ENCODE measurements at places on chromosomes 3 and 15.

- DNase-seq: no peak
These were observed 283.0 kb upstream of the VEPH1 start for GRCh38 chr3:157786211-157786610.

- DNase-seq: no peak
These were observed 63.6 kb downstream of the OSTN start for GRCh38 chr3:191262650-191263049.

GRCh38 chr3:117074826-117075225, 365.2 kb downstream of the TUSC7 start:
- no peak for DNase-seq

GRCh38 chr3:161412123-161412522, 40.8 kb upstream of the SPTSSB start:
- no peak for DNase-seq

DNA sequence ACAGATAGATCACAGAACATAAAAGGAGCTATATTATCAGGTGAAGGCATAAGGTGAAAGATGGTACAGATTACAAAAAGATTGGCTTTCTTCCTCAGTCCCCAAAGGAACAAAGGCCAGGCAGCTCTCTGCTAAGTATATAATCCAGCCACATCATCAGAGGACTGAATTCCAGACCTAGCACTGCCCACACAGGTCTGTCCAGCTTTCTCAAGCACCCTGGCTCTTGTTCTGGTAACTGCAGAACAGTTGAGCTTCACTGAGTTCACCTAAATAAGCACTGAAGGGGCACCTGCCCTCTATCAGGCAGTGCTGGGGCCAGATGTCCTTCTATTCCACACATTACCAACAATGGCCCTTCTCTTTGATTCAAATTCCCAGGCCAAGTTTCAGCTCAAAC, 6.3 kb downstream of the DUOXA1 start:
- no peak for DNase-seq

DNA sequence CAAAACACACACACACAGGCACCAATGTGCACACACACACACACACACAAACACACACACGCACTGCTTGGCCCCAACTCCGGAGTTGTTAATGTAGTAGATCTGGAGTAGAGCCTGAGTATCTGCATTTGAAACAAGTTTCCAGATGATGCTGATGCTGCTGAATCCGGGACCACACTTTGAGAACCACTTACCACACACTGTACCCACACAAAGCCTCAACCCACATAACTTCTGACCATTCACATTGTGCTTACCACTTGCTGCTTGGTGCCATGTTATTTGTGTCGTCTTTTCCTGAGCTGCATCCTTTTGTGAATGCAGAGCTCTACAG, 36.9 kb downstream of the SETMAR start:
- DNase-seq: no peak

DNA sequence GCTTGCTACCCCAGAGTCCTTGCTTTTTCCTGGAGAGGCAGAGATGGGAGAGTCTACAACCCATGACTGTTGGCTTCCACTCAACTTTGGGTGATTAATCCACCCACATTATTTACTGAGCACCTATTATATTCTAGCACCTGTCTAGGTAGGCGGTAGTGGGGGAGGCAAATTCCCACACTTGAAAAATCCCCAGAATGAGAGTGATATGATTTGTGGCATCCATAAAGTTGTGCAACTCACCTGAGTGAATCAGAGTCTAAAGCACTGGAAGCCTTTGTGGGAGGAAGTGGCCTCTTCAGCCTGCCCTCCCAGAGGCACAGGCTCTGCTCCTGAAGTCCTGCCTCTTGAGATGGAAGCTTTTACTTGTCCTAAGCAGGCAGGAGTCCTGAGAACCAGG, 40.4 kb upstream of the CTNNB1 start:
- no peak for DNase-seq

DNA sequence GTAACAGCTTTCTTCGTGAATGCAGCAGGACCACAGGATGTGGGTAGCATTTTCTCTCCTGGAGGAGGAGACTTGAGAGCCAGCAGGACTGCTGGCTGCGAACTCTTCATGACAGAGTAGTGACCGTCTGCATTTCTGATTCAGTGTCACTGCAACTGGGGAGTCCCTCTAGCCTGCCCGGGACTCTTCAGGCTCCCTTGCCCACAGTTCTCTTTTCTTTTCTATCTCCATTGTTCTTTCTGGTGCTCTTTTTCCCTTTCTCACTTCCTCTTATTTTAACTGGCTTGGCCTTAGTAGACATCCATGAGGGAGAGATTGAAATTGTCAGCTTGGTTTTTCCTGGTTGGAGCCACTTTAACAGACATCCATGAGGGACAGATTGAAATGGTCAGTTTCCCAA, 49.9 kb upstream of the P2RY1 start:
- no peak for DNase-seq

- no peak for DNase-seq
These were observed 3.6 kb downstream of the EHHADH start for GRCh38 chr3:185250247-185250646.

DNA sequence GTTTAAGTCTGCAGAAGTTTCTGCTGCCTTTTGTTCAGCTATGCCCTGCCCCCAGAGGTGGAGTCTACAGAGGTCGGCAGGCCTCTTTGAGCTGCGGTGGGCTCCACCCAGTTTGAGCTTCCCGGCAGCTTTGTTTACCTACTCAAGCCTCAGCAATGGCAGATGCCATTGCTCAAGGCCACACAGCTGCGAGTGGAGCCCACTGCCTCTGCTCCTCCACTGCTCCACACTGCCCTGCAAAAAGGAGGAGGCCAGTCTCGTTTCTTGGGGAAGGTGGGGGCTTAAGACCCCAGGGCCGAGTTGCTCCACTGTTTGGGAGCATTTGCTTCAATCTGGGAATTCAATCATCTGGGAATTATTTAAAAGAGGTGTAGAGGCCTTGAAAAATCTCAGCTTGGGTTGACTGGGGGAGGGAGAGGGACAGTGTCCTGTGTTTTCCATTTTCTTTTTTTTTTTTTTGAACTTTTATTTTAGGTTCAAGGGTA, 144.6 kb upstream of the MEF2A start:
- DNase-seq: no peak

DNA sequence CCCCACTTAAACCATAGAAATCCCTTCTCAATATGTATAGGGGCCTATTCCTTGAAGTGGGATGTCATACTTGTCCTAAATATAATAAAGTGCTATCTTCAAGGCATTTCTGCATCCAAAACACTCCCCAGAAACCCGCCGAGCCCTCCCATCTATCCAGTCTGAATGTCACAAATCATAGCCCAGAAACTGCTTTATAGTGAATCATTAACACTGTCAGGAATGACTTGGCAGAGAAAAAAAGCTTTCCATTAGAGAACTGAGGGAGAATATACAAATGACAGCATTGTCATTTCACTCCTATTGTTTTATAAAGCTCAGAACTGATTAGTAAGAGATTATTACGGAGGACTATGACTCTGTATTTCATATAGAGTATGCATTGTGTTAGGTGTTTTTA, 48.4 kb upstream of the MEIS2 start:
- no peak for DNase-seq

DNA sequence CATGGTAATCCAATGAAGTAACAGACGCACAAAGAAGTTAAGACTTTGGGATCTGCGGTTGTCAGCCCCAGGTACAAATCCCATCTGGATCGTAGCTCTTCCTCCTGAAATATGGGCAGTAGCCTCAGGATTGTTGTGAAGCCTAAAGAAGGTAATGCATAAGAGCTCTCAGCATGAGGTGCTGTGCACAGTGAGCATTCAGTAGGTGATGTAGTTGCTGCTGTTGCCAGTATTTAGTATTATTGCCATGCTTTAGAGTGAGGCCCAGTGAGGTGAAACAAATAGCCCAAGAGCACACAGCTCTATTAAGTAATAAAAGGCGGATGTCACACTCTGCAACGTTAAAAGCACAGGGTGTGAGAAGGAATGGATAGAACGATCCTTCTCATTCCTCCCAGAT, 225.7 kb downstream of the GABRG3 start:
- DNase-seq: no peak

- no peak for DNase-seq
These were observed 426.7 kb upstream of the FRG2C start for GRCh38 chr3:75237477-75237876.

DNA sequence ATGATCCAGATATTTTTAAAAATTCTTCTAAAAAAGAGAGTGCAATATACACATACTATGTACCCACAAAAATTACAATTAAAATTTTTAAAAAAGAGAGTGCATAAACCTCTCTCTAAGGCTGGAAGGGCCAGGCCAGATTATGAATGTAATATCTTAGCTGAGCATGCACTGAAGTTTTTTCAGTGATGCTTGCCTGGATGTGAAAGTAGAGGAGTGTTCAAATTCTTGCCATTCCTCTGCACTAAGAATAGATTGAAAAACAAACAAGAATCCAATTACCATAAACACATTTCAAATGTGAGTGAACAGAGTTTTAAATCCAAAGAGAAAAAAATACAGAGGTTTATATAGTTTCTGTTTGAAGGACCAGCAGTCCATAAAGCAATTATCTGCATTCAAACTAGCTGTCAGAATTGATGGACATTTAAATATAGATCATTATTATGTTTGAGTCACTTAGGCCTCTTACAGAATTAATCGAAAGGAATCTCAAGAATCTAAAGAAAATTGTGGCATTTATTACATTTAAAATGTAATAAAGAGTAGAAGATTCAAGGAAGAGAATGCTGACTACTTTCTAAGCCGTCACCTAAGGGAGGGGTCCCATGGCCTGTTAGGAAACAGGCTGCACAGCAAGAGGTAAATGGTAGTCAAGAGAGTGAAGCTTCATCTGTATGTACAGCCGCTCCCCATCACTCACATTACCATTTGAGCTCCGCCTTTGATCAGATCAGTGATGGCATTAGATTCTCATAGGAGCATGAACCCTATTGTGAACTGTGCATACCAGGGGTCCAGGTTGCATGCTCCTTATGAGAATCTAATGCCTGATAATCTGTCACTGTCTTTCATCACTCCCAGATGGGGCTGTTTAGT, 159.3 kb upstream of the MDFIC2 start:
- no peak for DNase-seq

- DNase-seq: no peak
These were observed 88.2 kb upstream of the CTDSPL start for GRCh38 chr3:37773471-37773870.

- no peak for DNase-seq
These were observed 70.0 kb upstream of the LRRN1 start for GRCh38 chr3:3729261-3729660.

- no peak for DNase-seq
These were observed 177.1 kb downstream of the NSMCE3 start for GRCh38 chr15:29092376-29093064.

DNA sequence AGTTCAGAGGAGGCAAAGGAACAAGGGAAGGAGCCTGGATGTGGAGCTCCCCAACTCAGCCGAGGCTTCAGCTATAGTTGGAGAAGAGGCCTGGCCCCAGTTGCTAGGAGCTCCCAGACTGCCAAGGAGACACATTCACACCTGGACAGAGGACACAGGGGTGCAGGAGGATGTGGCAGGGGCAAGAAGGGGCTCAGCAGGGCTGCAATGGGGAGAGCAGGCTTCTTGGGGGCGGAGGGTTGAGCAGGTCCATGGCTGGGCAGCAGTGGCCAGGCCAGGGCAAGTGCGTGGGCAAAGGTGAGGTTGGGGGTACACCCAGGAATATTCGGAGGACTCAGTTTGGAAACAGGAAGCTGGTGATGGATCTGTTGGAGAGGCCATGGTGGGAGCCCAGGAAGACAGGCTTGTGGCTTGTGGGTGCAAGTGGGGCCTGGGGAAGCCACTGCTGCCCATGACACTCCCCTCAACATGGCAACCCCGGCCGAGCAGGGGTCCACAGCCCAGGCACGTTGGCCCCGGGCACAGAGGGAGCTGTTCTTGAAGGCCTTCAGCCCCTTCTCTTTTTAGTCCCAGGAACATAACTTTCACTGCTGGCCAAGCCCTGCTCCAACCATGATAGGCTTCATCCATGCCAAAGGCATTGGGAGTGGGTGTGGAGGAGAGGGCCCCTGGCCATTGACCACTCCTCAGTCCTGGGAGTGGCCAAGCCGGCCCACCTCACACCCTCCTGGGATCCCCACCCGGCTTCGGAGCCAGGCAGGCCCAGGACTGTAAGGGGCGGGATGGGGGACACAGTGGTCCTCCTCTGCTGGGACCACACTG, 33.3 kb downstream of the TSPAN3 start:
- DNase-seq: no peak

DNA sequence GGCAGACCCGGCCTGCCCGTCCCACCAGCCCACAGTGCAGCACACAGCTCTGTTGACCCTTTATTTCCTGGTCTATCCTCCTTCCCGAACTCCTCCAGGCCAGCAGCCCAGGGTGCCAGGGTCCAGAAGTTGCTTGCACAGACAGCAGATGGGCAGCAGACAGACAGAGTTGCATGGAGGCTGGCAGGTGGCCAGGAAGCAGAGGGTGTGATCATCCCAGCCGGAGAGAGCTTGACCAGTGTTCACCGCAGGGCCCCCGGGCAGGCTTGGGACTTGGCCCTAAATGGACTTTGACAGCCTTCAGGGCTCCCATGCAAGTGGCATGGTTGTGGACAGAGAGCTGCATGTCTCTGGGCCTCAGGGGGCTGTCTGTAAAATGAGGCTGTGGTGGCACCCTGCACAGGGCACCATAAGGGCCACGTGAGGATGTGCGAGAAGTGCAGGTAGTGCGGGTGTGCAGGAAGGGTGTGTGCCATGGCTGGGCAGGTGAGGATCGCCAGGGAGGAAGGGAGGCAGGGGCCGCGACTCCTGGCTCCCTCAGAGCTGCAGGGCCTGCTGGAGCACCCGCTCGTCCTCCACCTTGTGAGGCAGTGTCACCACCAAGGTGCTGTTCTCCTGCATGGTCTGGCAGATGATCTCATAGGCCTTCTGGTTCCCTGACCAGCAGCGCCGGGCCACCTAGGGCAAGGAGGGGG, 6.3 kb upstream of the ZXDC start:
- no peak for DNase-seq

GRCh38 chr3:12994357-12994606, 78.9 kb downstream of the IQSEC1 start:
- no peak for DNase-seq

GRCh38 chr3:27960133-27960532, 238.0 kb upstream of the EOMES start:
- no peak for DNase-seq

DNA sequence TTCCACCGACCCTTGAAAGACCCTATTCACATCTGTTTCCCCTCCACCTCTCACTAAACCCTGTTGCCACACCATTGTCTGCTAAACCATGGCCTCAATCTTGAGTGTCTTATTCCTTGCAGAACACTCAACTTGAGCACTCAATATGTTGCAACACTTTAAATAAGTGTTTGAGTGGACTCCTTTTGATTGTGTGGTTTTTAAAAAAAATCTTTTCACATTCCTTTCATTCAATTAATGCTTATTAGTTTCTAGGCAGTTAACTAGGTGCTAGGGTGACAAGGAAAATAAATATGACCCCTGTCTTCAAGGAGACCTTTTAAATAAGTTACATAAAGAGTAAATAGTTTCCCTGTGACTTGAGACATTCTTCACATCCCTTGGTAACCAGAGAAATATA, 13.3 kb upstream of the HHLA2 start:
- no peak for DNase-seq
